ENCODE measurements at places on chromosomes 7 and 10. TPM values are rescaled to one million over a fixed set of nuclear protein-coding genes. Genes with fewer than 3 reads are reported as not detected.

- DNase-seq = no peak
Measured at GRCh38 chr7:44330331-44330730, 4.9 kb upstream of the CAMK2B start.

VWA2 gene
- total RNA-seq = 1.6 TPM

DNA sequence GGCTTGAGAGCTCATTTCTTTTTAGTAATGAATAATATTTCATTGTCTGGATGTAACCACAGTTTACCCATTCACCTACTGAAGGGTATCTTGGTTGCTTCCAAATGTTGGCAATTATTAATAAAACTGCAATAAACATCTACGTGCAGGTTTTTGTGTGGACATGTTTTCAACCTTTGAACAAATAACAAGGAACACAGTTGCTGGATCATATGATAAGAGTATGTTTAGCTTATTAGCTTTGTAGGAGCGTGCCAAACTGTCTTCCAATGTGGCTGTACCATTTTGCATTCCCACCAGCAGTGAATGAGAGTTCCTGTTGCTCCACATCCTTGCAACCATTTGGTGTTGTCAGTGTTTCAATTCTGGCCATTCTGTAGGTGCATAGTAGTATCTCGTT is 49.0 kb downstream of the CSGALNACT2 start:
- DNase-seq = no peak

DNA sequence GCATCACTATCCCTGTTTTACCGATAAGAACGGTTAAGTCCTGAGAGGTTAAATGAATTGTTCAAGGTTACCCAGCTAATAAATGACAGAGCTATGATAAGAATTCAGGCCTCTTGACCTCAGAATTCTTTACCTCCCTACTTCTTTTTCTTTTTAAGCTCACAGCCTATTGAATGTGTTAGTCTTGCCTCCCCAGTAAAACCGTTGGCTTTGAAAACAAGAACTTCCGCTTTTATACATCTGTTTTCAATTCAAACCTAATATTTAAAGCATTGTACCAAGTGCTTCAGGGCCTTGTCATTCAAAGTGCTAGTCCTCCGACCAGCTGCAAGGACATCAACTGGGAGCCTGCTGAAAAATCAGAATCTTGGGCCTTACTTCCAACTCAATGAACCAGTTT is 15.6 kb downstream of the SEC31B start:
- DNase-seq = no peak

DNA sequence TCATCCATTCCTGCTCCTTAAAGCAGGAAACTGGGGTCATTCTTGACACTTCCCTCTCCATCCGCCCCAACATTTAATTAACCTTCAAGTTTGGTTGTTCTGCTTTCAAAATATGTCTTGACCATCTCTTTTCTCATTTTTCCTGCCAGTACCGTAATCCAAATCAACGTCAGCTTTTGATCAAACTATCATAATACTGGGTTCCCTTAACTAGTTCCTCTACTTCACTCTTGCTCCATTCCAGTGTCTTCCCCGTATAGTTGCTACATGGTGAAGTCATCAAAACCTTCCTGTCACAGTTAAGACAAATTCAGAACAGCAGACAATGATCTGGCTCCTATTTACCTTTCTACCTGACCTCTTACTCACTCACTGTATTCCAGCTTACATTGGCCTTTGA is 6.6 kb upstream of the KLF14 start:
- no peak for DNase-seq

PLXDC2 gene
- 38.7 TPM for total RNA-seq

FEZF1 gene
- 41.5 TPM for total RNA-seq

GRCh38 chr10:13516176-13516575 is 12.6 kb downstream of the BEND7 start:
- no peak for DNase-seq

LDB3 gene
- total RNA-seq = 0.18 TPM

- DNase-seq = peak; percentile 79
Measured at GRCh38 chr10:71285180-71285545, 33.9 kb upstream of the SLC29A3 start.

- DNase-seq = peak; percentile 56
Measured at GRCh38 chr7:132643302-132643701, 67.0 kb upstream of the PLXNA4 start.

HOXA2 gene
- not detected for total RNA-seq

- DNase-seq = no peak
Measured at GRCh38 chr10:117556356-117556755, 13.8 kb downstream of the EMX2 start.

TMEM106B gene
- 32.6 TPM for total RNA-seq

- DNase-seq = no peak
Measured at GRCh38 chr10:75649466-75649865, 218.0 kb downstream of the LRMDA start.

UNCX gene
- not detected for total RNA-seq

DNA sequence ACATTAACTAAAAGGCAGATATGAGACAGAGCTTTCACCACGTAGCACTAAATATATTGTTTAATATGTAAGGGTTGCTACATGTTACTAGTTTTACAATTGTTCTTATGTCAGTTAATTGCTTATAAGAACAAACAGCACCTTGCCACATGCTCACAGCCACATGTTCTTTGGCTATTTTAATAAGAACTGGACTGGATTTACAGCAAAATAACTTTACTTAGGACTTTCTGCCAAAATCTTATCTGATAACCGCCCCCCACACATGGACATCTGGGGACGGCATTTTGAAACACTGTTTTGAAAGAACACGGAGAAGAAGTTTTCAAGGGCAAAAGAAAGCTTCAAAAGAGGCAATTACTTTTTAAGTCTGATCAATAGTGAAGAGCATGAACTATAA is 45.3 kb downstream of the JAZF1 start:
- no peak for DNase-seq

DNA sequence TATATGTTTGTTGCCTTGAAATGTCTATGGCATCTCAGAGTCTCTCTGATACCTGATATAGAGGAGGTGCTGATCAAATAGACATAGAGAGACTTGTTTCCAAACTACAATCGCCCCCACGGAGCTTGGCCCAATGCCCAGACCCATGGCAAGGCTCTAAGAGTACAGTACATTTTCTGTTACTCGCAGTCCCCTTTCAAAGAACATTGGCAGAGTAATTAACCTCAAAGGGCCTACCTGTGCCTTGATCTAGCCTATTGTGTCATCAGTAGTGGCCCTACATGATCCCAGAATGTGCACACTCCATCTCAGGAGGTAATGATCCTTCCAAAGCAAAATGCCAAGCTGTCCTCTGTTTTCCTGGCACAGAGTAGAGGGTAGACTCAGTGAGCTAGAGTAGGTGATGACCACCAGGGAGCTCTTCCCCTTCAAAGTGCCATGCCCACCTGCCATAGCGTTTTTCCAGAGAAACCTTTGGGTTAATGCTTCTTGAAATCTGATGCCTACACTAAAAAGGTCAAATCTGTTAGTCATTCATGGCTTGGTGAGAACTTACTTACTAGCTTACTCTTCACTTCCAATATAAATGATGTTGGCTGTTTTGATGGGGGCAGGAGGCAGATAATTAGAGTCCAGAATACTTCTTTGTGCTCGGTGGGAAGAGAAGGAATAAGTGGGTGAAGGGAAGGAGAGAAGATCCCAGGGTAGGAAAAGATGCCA is 41.2 kb upstream of the ACSL5 start:
- no peak for DNase-seq

DNA sequence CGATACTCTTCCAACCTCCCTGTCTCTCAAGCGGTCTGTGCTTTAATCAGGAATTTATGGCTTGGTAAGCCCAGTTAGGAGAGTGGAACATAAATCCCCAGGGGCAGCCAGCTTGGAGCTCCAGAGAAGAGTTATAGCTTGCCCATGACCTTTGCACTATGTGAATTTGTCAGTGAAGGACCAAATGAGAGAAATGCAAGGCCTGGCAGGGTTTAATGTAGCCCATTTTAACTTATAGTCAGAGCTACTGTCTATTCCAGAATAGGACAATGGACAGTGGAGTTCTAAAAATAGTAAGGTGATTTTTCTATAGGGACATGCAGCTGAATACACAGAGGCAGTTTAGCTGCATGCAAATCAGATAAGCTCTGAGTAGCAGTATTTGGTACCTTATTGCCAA is 142.6 kb upstream of the CAV2 start:
- no peak for DNase-seq

- no peak for DNase-seq
Measured at GRCh38 chr10:123512901-123513775, 153.0 kb upstream of the GPR26 start.

DNA sequence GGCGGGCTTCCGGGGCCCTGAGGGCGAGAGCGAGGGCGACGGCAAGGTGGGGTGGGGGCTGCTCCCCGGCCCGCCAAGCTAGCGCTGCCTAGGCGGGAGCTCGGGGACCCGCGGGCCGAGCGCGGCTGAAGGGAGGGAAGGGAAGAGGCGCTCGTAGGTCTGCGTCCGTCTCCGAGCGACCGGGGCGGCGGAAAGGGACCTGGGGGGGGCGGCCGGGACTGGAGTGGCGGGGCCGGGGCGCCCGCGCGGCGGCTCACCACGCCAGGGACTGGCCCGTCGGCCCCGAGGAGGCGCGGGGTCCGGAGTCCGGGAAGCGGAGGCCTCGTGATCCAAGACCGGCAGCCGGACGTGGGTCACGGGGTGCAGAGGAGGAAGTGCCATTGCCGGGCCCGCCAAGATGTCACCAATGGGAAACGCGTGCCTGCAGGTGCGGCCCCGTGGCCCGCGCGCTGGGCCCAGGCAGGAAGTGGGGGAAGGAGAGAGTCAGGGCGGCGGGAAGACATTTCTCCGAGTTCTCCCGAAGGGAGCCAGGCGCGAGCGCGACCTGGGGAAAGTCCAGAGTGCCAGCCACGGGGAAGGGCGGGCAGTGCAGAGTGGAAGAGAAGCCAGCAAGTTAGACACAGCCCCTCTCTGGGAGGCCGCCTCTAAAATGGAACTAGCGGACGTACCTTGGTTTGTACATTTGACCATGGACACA is 11.9 kb downstream of the HNRNPF start:
- peak; percentile 93 for DNase-seq

TMEM176B gene
- 0.85 TPM for total RNA-seq

- DNase-seq = no peak
Measured at GRCh38 chr7:144641389-144642044, 194.3 kb downstream of the TPK1 start.

GRCh38 chr10:109647627-109648026 is 275.7 kb downstream of the XPNPEP1 start:
- DNase-seq = no peak

DNA sequence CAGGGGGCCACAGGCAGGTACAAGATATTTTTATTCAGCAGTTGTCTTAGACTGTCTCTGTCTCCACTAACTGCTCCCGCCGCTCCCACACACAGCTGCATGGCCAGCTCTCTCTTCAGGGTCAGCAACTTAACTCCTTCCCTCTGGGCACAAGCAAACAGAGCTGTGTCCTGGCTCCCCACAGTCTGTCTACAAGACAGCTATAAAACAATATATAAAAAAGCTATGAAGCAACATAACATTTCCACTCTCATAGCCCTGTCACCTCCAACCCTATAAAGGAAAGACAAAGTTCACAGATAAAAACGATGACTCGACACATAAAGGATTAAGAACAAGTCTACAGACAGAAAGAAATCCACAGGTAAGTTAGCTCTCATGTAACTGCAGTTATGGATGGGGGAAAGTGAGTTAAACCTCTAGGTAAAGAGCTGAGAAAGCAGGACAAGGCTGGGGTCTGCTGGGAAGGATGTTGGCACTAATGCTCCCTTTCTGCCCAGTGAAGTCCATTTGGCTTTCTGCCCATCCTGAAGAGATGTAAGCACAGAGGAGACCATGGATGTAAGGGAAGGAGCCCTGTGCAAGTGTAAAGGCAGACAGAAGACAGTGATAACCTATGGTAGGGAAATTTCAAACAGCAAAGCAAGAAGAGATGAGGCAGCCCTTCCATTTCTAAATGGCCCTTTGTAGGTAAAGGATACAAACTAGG is 27.0 kb downstream of the RAPGEF5 start:
- DNase-seq = no peak

GRCh38 chr10:20623546-20623945 is 273.6 kb downstream of the NEBL start:
- no peak for DNase-seq

- no peak for DNase-seq
Measured at GRCh38 chr7:44071726-44072363, 6.5 kb upstream of the PGAM2 start.

ARMC3 gene
- 0.09 TPM for total RNA-seq

DNA sequence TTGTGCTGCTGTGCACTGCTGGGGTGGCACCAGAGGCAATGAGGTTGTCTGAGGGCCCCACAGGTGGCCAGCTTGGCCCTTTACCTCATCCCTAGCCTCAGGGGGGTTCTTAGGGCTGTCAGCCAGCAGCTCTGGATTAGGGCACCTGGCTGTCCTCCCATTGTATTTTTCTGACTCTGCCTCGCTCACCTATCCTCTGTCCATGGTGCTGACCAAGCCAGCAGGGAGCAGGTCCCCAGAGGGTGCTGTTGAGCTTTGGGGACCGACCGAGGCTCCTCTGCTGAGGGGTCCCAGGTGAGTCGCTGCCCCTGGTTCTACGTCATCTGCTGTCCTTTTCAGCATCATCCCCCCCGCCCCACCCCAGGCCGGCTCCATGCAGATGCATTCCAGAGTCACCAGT is 32.1 kb upstream of the ZNF735 start:
- DNase-seq = no peak

PAPOLB gene
- total RNA-seq = 0.13 TPM

DNA sequence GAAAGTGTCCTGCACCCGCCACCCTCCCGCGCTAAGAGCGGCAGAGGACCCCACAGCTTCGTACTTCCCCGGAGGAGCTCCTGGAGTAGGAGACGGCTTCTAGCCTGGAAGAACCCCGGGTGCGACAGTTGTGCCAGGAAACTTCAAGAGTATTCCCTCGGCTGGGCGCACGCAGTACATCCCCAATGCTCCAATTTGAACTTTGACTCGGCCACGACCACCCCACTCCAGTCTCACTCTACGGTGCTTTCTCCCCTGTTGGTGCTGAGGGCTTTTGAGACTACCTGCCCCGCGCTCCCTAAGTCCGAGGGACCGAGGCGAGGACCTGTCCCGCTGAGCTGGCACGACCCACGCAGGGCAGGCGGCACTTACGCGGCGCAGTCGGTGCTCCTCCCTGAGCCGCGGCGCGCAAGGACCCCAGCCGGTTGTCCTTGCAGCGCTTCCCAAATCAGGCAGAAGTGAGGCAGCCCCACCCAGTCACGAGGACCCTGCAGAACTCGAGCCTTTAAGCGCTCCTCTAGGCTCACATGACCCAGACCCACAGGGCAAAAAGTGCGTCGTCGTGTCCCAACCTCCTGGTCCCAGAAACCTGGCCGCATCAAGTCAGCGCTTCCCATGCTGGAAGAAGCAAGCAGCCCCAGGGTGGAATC is at the start of gene CPVL:
Gene CPVL, minus strand, starts transcription at position 481 of the 650 bp plus-strand sequence. CDS start 25,476 bp downstream, outside the sequence.
- DNase-seq = peak; percentile 78

GRCh38 chr10:132926070-132926469 is 16.3 kb downstream of the CFAP46 start:
- no peak for DNase-seq

Data from H9 (cell line).